ENCODE measurements at places on chromosomes 2 and 18. TPM values are rescaled to one million over a fixed set of nuclear protein-coding genes. Genes with fewer than 3 reads are reported as not detected.

GRCh38 chr2:129885735-129886134, 93.7 kb upstream of the RAB6C start:
- H3K4me3 ChIP-seq: no peak overlapping the region
- H3K27me3 ChIP-seq: peaks cover 40% of the 10 kb centered on the region
- peaks cover 2% of the 10 kb centered on the region for H3K36me3 ChIP-seq
- no peak for DNase-seq
- peaks cover 5% of the 10 kb centered on the region for H3K4me1 ChIP-seq

GRCh38 chr2:100856732-100857131, 36.8 kb downstream of the NPAS2 start:
- no peak overlapping the region for H3K4me3 ChIP-seq
- no peak overlapping the region for H3K27ac ChIP-seq
- peaks cover 3% of the 10 kb centered on the region for H3K4me1 ChIP-seq
- no peak for DNase-seq
- no peaks in the 10 kb centered on the region for H3K27me3 ChIP-seq
- H3K36me3 ChIP-seq: peaks cover 3% of the 10 kb centered on the region

DNA sequence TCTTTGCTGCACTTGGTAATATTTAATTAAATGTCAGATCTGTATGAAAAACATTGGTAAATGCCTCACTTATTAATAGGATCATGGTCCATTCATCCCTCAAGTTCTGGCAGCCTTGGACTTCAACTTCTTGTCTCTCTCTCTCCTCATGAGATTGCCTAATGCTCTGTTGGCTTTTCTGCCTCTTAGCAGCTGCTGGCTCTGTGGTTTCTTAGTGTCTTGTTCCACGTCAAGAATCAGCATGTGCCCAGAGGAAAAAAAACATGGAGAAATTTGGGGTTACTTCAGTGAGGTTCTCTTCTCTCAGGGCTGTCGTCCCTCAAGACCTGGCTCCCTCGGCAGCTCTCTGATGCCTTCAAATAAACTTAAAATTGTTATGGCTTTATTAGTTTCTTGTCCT, 75.4 kb downstream of the TAF4B start:
- no peak overlapping the region for H3K27ac ChIP-seq
- DNase-seq: no peak
- H3K4me1 ChIP-seq: peaks cover 2% of the 10 kb centered on the region
- no peaks in the 10 kb centered on the region for H3K27me3 ChIP-seq
- no peaks in the 10 kb centered on the region for H3K36me3 ChIP-seq

The CCDC85A gene
- not detected for total RNA-seq

GRCh38 chr2:105875241-105875640, 130.5 kb downstream of the NCK2 start:
- H3K4me1 ChIP-seq: peaks cover 76% of the 10 kb centered on the region
- no peak overlapping the region for H3K4me3 ChIP-seq
- peaks cover 9% of the 10 kb centered on the region for H3K36me3 ChIP-seq
- no peaks in the 10 kb centered on the region for H3K27me3 ChIP-seq
- no peak for DNase-seq

- no peak overlapping the region for H3K27ac ChIP-seq
- no peaks in the 10 kb centered on the region for H3K4me1 ChIP-seq
- no peak overlapping the region for H3K4me3 ChIP-seq
- DNase-seq: no peak
- no peaks in the 10 kb centered on the region for H3K36me3 ChIP-seq
- no peaks in the 10 kb centered on the region for H3K27me3 ChIP-seq
Measured at GRCh38 chr2:146874260-146874658, 970.6 kb upstream of the ACVR2A start.

Measured in T-helper 17 cell (primary cell).